ENCODE measurements at places on chromosomes 2 and 18.

DNA sequence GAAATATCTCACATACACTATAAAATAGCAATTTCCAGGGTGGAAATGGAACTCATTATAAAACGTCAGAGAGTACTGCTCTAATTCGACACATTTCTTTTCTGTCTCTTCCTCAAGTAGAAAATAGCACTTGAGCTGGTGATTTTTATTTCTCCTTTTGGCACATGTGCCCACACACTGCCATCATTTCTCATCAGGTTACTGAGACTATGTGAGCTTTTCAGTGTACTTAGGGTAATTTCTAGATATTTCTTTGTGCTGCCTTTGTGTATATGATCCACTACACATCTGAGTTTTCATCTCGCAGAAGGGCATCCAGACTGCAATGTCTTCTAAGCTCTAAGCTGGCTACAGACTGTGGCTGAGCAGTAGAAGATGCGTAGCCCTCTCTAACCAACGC, 62.1 kb upstream of the PGAP1 start:
- DNase-seq = no peak

GRCh38 chr2:10537522-10538199, 89.5 kb upstream of the ODC1 start:
- DNase-seq = no peak

GRCh38 chr2:174697255-174697654, 67.0 kb downstream of the CHRNA1 start:
- peak; percentile 36 for DNase-seq

- DNase-seq = no peak
Observed at GRCh38 chr18:2526329-2526728, 45.0 kb downstream of the METTL4 start.

- no peak for DNase-seq
Observed at GRCh38 chr2:47359375-47359868, 43.5 kb upstream of the MSH2 start.

GRCh38 chr2:168896783-168897182, 4.3 kb upstream of the G6PC2 start:
- DNase-seq = no peak

DNA sequence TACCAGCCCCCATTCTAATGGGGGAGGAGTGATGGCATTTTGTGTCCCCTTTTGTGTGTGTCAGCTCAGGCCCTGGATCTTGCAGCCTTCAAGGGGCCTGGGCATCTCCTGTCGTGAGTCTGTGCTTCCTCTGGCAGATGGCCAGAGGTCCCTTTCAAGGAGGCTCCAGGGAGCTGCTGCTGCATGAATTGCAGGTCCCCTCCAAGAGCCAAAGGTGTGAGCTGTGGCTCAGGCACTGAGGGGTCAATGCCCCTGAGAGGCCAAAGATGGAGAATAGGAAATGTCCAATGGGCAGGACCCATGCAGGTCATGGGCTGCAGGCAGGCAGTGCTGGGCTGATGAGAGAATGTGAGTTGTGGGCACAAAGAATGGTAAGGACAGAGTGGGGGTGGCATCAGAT, 10.4 kb downstream of the MAB21L4 start:
- DNase-seq = no peak

GRCh38 chr2:176553685-176554100, 284.5 kb downstream of the MTX2 start:
- no peak for DNase-seq

GRCh38 chr2:147511491-147511948, 333.3 kb upstream of the ACVR2A start:
- DNase-seq = no peak

DNA sequence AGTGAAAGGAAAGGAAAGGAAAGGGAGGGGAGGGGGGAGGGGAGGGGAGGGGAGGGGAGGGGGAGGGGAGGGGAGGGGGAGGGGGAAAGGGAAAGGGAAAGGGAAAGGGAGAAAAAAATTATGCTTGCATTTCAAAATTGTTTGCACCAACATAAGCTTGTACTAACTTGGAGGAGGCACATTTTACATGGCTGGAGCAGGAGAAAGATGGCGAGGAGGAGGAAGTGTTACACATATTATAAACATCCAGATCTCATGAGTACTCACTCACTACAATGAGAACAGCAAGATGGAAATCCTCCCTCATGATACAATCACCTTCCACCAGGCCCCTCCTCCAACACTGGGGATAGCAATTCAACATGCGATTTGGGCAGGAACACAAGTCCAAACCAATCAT, 660.2 kb upstream of the CDH2 start:
- no peak for DNase-seq

DNA sequence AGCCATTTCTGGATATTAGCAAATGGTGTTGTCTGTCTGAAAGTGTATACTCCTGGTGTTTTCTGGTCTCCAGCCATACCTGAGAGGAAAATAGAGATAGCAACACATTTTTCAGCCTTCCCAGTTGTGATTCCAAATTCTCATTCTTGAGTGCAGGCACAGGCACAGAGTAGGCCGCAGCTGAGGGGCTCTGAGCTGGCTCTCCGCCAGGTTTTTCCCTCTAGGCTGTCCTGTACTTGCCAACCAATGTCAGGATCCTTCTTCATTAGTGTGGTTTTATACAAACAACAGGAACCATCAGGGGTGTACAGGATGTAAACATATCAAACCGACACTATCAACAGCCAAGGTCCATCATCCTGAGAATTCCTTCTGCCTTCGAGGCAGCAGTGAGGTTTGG, 1733.6 kb upstream of the CELF4 start:
- no peak for DNase-seq

DNA sequence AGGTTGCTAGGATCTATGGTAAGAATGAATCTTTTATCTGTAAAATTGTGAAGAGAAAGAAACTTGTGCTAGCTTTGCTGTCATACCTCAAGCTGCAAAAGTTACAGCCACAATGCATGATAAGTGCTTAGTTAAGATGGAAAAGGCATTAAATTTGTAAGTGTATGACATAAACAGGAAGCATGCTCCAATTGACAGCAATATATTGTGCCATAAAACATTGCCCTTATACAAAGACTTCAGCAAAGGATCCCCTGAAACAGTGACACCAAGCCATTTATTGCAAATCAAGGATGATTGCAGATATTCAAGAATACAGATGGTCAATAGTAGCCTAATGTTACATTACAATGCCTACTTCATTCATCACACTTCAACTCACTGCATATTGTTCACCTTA, 283.1 kb downstream of the CPS1 start:
- DNase-seq = no peak

- no peak for DNase-seq
Observed at GRCh38 chr2:104378853-104379374, 475.0 kb upstream of the POU3F3 start.

- DNase-seq = no peak
Observed at GRCh38 chr2:187372213-187372612, 75.8 kb downstream of the CALCRL start.

GRCh38 chr18:54052732-54053429, 171.6 kb downstream of the MBD2 start:
- DNase-seq = no peak

DNA sequence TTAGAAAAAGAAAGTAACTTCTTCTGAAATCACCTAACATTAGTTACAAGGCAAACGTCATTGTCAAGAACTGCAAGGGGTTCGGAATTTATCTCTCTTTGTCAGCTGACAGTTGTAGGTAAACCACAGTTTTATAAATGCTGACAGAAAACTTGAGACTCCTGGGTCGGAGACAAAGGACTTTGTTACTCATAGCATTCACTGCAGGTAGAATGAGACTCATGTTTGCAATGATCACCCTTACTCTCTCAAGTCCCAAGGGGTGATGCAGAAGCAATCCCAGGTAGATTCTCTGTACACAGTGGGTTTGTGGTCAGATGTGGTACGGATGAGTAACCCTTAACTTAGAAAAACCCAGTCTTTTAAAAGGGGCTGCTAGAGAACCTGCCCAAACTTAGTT, 757.8 kb downstream of the TRIB2 start:
- no peak for DNase-seq

DNA sequence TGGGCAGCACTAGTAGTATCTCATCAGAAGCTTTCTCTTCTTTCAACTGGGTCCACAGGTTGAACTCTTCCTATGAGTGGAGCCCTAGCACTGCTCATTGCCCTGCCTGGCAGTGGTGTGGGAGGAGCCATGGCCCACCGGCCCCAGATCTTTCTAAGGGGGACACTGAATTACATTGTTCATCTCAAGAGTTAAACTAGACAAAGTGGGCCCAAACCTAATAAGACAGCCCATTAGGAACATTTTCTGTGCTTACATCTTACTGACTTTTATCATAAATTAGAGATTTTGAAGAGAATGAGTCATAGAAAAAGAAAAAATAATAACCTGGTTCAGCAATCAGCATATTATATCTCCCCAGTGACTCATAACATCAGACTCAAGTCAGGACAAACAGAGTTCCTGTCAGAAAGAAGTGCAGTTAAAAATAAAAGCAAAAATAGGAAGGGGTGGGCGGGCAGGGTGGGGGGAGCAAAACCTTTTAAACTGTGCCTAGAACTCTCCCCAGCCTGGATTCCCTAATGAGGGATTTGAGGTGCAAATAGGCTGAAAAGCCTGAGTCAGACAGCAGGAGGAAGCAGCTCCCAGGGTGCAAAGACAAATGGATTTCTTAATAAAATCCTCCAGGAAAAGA, 161.6 kb upstream of the TRIB2 start:
- DNase-seq = no peak

GRCh38 chr2:181198183-181198864, 217.9 kb downstream of the UBE2E3 start:
- DNase-seq = no peak

DNA sequence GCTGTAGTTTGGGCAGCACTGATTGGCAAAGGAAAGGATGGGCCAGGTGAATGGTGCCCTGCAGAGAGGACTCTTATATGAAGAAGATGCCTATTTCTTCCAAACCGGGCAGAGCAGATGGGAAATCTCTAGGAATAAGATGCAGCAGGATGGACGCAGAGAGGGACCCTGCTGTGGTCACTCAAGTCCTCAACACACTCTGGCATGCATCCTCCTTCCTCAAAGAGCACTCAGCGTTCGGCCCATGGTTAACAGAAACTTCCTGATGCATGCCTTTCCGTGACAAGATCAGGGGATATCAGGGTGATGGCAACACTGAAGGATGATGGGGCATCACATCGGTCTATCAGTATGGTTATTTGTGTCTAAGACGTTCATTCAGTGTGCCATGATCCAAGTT, 232.7 kb downstream of the TTC32 start:
- DNase-seq = no peak

GRCh38 chr2:79487399-79487798, 25.5 kb upstream of the CTNNA2 start:
- DNase-seq = no peak

DNA sequence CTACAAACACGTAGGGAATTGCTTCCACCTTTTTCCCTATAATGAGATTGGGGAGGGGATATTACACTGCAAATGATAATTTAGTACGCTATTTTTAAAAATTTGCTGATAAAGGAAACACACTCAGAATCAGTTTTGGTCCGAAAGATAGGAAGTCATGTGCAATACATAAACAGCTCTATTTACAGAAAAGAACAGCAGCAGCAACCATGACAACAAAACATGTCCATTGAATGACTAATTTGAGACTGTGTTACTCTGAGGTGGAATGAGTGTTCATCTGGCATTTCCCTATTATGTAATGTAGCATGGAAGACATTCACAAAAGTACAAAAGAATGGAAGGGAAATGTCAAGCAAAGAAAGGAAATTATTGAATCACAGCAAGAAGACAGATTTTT, 337.2 kb downstream of the NBAS start:
- no peak for DNase-seq

DNA sequence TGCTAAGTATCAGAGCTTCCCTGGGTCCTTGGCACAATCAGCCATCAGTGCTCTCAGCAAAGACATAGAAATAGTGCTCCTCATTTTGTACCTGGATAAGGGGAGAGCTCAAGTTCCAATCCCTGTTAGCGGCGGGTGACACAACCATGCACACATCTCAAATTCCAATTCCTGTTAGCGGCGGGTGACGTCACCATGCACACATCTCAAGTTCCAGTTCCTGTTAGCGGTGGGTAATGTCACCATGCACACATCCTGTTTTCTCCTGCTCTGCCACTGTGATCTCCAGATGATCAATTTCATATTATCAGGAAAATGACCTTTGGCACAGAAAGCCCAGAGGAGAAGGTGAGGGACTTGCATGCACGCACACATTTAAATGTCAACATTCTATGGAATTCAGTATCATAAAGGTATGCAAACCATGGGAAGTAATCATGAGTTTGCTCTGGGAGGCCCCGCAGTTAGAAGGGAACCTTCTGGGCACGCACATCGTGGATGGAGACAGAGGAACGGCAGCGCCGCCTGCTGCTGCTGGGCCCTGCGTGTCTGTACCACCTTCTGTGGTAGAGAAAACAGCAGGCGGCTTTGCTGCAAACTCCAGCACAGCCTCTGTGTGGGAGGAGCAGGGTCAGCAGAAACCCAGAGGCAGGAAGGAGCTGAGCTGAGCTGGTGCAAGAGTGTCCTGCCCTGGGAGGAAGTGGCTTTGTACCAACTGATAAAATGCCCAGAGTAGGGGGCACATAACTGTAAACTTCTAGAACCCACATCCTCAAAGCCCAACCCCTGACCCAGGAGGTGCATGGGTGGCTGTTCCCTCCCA, 77.8 kb downstream of the MBP start:
- DNase-seq = peak; percentile 70

DNA sequence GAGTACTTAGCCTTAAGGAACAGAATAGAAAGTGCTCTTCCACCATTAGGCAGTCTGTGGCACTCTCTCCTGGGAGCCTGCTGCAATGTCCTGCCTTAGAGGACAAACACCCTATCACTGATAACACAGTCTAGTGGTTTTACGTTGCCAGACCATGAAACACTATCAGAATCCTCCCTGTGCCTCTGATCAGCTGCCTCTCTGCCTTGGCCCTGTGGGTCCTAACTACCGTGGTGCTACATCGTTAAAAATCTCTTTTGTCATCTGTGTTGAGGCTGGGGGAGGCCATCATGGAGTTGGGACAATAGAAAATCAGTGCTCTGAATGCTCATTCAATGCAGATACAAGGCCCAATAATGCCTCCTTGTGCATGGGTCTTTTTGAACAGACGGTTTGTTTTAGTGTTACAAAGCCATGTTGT, 11.9 kb upstream of the APCDD1 start:
- DNase-seq = no peak

GRCh38 chr18:25979369-25980040, 110.9 kb downstream of the SS18 start:
- DNase-seq = no peak

- DNase-seq = no peak
Observed at GRCh38 chr2:143906850-143907249, 613.1 kb downstream of the ZEB2 start.

DNA sequence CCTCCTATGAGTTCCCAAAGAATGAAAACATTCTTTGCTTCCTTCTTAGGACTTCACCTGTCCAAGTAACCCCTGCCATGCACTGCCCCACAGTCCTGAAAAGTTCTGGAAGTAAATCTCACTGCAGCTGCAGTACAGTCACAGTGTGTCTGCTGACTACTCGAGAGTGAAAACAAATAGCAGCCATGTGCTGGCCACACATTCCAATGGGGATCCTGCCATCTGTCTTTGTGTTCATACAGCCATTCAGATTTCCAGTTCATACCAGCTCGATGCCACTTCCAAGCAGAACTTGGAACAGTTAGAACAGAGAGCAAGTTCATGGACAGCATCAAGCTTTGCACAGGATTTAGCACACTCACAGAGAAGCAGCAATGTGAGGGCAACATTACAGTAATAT, 629.9 kb upstream of the ACVR2A start:
- DNase-seq = no peak

GRCh38 chr2:226953206-226953605, 117.4 kb downstream of the RHBDD1 start:
- DNase-seq = no peak

Data from activated CD8-positive, alpha-beta memory T cell treated with anti-CD3 and anti-CD28 coated beads for 1 hour (primary cell).